Activated naive CD4-positive, alpha-beta T cell treated with anti-CD3 and anti-CD28 coated beads, Interleukin-2, amount 50 U/mL, for 16 hours (primary cell): ENCODE measurements at places on chromosomes 6 and 20.

- DNase-seq = no peak
These were observed 54.0 kb downstream of the TRAF3IP2 start for GRCh38 chr6:111551521-111552231.

DNA sequence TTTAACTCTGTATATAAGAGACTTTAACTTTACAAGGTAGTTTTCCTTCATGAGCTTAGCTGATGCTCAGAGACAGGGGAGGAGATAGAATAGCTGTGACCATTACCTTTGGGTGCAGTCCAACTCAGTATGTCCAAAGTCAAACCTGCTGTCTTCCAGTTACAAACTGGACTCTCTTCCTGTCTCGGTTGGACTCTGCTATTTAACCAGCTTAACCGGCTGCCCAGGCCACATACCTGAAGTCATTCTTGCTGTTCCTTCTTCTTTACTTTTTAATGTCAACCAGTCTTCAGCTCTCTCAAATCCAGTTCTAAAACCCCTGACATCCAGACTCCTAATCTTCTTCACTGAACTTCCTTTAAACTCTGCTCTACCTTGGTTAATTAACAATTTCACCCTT lies 138.3 kb upstream of the TSHZ2 start:
- no peak for DNase-seq

DNA sequence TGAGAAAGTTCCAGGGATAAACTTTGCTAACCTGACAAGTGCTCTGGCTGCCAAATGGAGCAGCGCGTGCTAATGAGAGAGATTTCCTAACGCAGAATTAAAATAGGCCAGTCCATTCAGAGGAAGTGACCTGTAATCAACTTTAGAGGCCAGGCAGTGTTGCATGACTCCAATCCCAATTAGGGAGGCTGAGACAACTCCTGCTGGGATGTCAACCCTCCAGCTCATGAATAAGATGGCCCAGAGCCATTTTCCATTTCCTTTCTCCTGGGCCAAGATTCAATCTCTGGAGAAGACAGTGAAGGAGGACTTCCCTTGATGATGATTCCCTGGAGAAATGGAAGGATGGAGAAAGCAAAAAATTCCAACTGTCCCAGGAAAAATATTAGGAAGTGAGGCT lies 241.5 kb upstream of the RNF24 start:
- no peak for DNase-seq

DNA sequence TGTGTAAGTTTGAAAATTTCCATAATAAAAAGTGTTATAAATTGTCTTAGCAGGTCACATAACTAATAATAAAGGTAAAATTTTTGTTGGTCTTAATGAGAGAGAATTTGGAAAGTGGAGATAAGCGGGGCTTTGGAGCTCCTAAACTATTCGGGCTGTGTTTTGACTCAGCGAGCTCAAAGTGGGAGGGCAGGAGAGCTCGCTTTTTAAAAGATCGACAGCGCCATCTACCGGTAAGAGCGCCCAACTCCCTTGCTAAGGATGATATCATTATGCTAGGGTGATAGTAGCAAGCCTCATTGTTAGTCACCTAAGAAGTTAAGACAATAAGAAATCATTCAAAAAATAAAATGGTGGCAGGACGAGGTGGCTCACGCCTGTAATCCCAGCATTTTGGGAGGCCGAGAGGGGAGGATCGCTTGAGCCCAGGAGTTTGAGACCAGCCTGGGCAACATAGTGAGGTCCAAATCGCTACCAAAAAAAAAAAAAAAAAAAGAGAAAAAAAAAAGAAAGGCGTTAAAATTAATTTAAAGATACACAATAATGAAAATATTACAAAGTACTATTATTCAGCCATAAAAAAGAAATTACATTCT lies 24.8 kb downstream of the C6orf15 start:
- peak; percentile 92 for DNase-seq

- no peak for DNase-seq
These were observed 24.7 kb upstream of the PYGB start for GRCh38 chr20:25223179-25223661.

- DNase-seq = no peak
These were observed 461.9 kb downstream of the KIF16B start for GRCh38 chr20:16111172-16111832.

DNA sequence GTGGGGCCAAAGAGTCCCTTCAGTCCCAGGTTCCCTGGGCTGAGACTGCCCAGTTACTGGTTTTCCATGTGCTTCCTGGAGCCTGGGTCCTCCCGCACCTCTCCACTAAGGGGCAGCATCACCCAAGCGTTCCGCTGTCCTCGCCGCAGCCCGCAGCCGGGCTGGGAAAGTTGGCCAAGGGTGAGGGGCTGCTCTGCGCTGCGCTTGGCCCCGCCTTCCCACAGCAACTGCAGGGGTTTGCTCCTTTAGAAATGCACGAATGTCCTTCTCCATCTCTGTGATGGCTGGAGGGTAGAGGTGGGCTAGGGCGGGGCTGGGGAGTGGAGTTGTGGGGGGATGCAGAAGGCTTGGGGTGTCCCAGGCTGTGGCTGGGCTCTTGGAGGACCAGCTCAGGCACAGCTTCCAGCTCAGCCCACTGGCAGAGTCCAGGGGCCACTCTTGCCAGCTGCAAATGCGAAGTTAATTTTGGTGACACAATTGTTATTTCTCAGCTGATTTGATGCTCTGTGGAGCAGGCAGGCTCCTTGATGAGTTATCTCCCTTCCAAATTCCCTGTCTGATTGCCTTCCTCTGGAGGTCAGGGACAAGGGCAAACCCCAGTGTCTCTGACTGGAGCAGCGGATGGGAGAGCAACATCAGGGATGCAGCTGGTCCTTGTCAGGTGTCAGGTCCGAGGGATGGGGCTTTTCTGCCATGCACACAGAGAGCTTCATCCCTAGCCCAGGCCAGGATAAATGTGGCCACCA lies 63.2 kb downstream of the NOL4L start:
- DNase-seq = peak; percentile 75
